Right cardiac atrium (tissue), 5 donors: ENCODE measurements at places on chromosomes 5 and 9. TPM values are rescaled to one million over a fixed set of nuclear protein-coding genes. Genes with fewer than 3 reads are reported as not detected.
A peak's percentile ranks its signal among the peaks of the same experiment; 100 is the strongest.

The IRX4 gene
- total RNA-seq: 0.21 TPM

The KCNN2 gene
- 10.4 TPM for total RNA-seq

- DNase-seq: no peak
Measured at GRCh38 chr5:73153513-73153912, 19.5 kb upstream of the TMEM174 start.

GRCh38 chr5:177040814-177041420, 18.4 kb downstream of the ZNF346 start:
- no peak for DNase-seq

- peak; percentile 49 for DNase-seq
Measured at GRCh38 chr9:107732781-107733522, 243.4 kb upstream of the KLF4 start.

DNA sequence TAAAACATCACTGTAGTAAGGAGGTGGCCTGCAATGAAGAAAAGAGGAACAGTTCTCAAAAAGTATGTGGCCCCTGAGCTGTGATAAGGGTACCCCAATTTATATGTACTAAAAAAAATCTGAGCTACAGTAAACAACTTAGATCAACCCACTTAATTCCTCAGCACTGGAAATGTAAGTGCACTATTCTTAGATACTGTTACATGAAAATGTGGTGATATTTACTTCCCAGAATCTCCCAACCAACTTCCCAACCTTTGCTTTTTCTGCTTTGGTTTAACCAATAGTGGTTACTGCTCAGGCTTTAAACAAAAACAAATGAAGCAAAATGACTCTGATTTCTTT, 114.8 kb downstream of the SEMA5A start:
- no peak for DNase-seq

- DNase-seq: no peak
Measured at GRCh38 chr5:41157272-41157894, 55.9 kb downstream of the C6 start.

GRCh38 chr9:5437254-5438216, at the start of gene PLGRKT:
Gene PLGRKT (minus strand): TSS chr9:5437925. CDS start chr9:5431977, 5,948 bp downstream.
- DNase-seq: peak; percentile 97

GRCh38 chr5:132498686-132499271, 8.2 kb upstream of the IRF1 start:
- no peak for DNase-seq
